Activated CD4-positive, alpha-beta T cell treated with anti-CD3 and anti-CD28 coated beads for 36 hours (primary cell): ENCODE measurements at places on chromosomes 6 and 20. TPM values are rescaled to one million over a fixed set of nuclear protein-coding genes. Genes with fewer than 3 reads are reported as not detected.
A peak's percentile ranks its signal among the peaks of the same experiment; 100 is the strongest.

The BEND6 gene
- not detected for total RNA-seq

The TMC2 gene
- not detected for total RNA-seq

The IRAK1BP1 gene
- 1.6 TPM for total RNA-seq

The ZSCAN23 gene
- 1.9 TPM for total RNA-seq

The PAX1 gene
- not detected for total RNA-seq

The BFSP1 gene
- 0.12 TPM for total RNA-seq

The ZNF184 gene
- 14.5 TPM for total RNA-seq

The MCHR2 gene
- total RNA-seq = not detected

The ZNF334 gene
- total RNA-seq = 4.9 TPM

- no peak for DNase-seq
Measured at GRCh38 chr6:44641344-44642031, 254.0 kb downstream of the CDC5L start.

DNA sequence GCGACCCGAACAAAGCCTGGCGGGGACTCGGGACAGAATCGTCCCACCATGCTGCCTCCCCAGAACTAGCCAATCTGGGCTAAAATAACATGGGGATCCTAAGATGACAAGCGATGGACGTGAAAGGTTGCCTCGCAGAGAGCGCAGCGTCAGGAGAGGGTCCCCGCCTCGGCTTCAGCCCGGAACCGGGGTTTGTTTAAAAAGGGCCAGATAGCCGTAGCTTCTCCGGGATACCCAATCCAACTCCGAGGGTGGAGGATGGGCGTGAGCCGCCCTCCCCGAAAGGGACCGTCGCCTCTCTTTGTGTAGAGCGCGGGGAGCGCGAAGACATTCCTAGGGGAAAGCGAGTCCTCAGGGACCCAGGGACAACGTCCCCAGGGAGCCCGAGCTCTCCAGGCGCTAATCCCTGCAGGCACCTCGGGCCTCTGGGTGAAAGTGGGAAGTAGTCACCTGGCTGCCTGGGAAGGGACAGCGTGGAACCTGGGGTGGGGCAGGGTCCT is 643 bp downstream of the CD24 start:
- peak; percentile 5 for DNase-seq

- no peak for DNase-seq
Measured at GRCh38 chr20:32845786-32846185, 12.9 kb upstream of the EFCAB8 start.

DNA sequence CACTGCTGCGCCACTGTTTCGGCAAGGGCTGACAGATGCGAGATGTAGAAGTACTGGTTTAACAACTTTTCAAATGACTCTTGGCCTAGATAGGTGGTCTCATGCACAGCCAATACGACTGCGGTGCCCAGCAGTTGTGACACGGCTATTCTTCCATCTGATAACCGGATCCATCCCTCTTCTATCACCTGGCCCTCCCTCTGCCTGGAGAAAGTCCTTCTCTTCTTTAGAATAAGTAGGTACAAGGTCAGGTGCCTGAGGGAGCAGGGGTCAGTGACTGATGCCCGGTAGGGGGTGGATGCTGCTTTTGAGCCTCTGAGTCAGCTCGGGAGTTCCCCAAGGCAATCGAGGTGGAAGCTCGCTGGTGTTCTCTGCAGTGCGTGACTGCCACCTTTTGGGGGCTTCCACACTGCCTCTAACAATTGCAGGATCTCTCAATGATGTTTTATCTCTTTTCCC is 166.8 kb upstream of the GRIK2 start:
- DNase-seq = peak; percentile 29

- DNase-seq = no peak
Measured at GRCh38 chr20:37319151-37319671, 26.7 kb upstream of the SRC start.

DNA sequence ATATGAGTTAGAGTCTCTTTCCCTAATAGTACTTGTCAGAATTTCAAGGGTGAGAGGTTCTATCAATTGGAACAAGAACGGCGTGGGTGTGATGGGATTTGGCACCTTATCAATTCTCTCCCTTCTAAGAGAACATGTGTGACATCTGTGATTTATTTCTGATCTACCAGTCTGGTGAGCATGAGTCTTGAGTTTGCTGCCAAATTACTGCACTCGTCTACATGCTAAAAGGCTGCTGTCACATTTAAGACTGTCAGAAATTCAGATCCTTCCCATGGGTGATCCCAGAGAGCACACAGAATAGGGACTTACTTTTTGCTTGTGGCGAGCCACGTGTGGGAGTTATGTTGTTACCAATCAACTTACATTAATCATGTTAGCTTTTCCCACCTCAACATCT is 370.2 kb upstream of the SASH1 start:
- DNase-seq = no peak

- no peak for DNase-seq
Measured at GRCh38 chr6:18985996-18986395, 598.8 kb downstream of the RNF144B start.

GRCh38 chr6:72856801-72857200 is 234.9 kb downstream of the KCNQ5 start:
- no peak for DNase-seq

DNA sequence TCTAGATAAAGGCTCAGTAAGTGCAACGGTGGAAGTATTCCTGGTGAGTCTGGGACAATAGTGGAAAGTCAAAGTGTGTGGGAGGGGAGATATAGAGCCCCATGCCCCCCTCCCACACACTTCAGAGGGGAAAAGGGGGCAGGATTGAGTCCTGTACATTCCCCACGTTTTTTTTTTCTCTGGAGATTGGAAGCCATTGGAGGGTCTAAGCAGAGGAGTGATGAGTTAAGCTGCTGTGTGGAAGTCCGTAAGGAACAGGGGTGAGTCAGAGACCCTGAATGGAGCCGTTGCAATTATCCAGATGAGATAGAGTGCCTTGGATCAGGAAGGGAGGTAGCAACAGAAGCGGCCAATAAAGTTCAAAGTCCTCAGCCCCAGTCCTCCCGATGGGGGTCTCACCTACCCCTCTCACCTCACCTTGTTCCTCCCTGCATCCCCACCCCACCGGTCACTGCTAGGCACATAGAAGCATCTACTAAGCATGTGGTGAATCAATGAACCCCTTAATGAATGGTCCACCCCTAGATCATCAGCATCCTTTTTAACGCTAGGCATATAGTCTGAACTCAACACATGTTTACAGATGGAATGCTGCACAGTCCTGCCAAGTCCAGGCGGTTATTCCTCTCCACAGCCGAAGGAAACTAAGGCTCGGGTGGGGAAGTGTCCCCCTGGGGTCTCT is 662 bp upstream of the SLC9A8 start:
- no peak for DNase-seq

DNA sequence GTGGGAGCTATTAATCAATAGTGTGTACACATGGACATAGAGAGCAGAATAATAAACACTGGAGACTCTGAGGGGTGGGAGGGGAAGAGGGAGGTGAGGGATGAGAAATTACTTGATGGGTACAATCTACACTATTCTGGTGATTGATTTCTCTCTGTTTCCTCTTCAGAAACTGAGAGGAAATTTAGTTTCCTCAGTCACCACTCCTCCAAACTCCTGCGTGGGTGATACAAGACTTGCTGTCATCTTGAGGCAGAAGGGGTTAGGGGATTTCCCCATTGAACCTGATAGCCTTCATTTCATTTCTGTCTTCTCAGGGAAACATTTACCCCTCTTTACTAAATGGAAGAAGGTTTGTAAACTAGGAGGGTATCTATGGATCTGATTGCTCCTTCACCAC is 84.3 kb upstream of the ESR1 start:
- peak; percentile 76 for DNase-seq

- DNase-seq = peak; percentile 55
Measured at GRCh38 chr6:44932651-44933091, 395.5 kb upstream of the RUNX2 start.

- no peak for DNase-seq
Measured at GRCh38 chr6:170423030-170423429, 116.5 kb downstream of the FAM120B start.

GRCh38 chr6:39876826-39877225 is 57.4 kb downstream of the MOCS1 start:
- no peak for DNase-seq
